ENCODE measurements at places on chromosomes 4 and X.

DNA sequence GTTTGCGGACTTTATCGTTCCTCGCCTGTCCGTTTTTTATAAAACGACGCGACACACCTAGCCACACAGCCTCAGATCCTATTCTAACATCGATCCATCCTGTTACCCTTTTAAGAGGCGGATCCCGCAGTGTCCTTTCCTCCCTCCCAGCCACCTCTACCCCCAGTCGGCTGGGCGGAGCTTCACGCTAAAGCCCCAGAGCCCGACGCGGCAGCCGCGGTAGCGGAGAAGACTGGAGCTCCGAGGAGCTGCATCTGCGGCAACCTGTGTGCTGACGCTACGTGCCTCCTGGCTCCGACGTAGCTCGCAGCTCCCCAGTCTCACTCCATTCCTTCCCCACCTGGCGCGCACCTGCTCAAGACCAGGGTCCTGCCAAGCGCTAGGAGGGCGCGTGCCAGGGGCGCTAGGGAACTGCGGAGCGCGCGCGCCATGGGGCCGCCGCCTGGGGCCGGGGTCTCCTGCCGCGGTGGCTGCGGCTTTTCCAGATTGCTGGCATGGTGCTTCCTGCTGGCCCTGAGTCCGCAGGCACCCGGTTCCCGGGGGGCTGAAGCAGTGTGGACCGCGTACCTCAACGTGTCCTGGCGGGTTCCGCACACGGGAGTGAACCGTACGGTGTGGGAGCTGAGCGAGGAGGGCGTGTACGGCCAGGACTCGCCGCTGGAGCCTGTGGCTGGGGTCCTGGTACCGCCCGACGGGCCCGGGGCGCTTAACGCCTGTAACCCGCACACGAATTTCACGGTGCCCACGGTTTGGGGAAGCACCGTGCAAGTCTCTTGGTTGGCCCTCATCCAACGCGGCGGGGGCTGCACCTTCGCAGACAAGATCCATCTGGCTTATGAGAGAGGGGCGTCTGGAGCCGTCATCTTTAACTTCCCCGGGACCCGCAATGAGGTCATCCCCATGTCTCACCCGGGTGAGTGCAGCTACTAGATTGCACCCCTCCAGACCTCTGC, at the start of gene RNF128:
Gene RNF128 (plus strand): TSS at position 217 of the 953 bp plus-strand sequence. CDS start 213 bp downstream, at position 430.
- DNase-seq = peak; percentile 69

- peak; percentile 55 for DNase-seq
These were observed 33.7 kb upstream of the STX18 start for GRCh38 chr4:4575284-4576211.

- no peak for DNase-seq
These were observed 59.4 kb upstream of the SORCS2 start for GRCh38 chr4:7132730-7133582.

DNA sequence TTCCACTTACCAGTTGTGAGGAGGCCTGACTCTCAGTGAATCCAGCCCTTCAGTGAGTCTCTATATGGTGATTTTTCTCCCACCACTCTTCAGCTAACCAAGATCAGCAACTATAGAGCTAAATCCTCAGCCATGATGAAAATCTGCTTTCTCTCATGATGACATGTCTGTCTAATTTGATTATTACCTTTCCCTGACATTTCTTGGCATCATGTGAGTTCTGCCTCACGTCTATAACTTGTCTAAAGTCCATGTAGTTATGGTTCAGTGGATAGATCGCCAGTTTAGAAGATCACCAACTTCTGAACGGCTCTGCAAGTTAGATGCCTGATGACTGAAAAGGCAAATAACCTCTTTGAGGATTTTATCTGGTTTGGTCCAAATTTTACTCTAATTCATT, 14.9 kb upstream of the DCAF8L1 start:
- DNase-seq = no peak

GRCh38 chr4:122890147-122890795, 32.1 kb downstream of the NUDT6 start:
- no peak for DNase-seq

DNA sequence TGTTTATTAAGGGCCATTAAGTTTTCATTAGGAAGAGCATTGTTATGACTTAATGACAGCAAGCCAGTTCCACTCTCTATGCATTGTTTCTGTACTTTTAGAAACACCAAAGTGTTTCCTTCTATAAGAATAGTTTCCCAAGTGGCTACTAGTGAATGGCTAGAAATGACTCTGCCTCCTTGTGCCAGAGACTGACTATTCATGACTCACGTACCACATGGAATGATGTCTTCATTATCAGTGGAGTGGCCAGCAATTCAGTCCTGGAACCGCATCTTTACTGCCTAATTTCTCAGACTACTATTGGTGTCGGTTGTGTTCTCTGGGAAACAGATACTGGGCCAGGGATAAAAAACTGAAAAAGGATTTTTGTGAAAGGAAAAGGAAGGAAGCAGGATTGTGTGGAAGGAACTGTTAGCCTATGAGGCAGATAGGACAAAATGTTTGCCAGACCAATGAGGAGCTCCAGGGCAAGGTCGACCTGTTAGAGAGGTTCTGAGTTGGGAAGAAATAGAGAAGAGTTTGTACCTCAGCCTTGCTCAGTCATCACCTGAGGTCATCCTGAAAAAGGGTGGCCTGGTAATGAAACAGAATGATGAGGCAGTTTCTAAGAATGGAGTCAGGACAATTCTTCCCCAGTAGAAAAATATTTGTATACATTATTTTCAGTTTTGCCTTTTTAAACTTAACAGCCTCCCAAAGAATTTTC, 218.6 kb downstream of the SPCS3 start:
- DNase-seq = peak; percentile 61

- DNase-seq = no peak
These were observed 89.8 kb downstream of the UCHL1 start for GRCh38 chr4:41346306-41347061.

DNA sequence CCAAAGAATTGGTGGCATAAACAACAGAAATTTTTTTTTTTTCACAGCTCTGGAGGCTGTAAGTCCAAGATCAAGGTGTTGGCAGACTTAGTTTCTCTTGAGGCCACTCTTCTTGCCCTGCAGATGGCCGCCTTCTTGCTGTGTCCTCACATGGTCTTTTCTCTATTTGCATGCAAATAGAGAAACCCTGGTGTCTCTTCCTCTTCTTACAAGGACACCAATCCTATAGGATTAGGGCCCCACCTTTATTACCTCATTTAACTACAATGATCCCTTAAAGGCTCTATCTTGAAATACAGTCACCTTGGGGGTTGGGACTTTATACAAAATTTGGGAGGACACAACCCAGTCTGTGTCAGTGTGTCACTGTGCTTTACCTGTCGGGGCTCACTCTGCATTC, 175.4 kb upstream of the PGRMC2 start:
- DNase-seq = no peak

DNA sequence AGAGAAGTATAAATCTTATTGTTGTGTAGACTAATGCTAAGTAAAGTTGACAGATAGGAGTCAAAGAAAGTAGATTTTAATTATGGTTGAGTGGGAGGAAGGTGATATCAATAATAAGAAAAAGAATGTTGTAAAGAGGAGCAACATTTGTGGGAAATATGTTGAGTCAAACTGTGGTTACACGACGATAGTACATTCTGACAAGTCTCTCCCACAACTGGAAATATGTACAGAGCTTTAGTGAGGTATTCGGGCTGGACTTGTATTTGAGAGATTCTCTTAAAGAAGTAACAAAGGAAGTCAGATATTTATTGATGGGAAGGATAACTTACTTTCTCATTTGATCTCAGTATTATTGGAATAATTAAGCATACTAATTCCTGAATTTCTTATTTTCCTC, 525.3 kb upstream of the MAGEB2 start:
- DNase-seq = no peak

GRCh38 chr4:81164623-81165416, 50.2 kb downstream of the PRKG2 start:
- peak; percentile 43 for DNase-seq

DNA sequence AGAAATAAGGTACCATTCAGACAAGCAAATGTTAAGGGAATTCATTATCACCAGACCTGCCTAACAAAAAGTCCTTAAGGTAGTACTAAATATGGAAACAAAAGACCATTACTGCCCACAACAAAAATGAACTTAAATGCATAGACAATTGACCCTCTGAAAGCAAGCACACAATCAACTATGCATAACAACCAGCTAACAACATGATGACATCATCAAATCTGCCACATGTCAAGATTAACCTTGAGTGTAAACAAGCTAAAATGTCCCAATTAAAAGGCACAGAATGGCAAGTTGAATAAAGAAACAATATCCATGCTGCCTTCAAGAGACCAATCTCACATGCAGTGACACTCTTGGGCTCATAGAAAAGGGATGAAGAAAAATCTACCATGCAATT, 160.7 kb upstream of the CPXCR1 start:
- no peak for DNase-seq

DNA sequence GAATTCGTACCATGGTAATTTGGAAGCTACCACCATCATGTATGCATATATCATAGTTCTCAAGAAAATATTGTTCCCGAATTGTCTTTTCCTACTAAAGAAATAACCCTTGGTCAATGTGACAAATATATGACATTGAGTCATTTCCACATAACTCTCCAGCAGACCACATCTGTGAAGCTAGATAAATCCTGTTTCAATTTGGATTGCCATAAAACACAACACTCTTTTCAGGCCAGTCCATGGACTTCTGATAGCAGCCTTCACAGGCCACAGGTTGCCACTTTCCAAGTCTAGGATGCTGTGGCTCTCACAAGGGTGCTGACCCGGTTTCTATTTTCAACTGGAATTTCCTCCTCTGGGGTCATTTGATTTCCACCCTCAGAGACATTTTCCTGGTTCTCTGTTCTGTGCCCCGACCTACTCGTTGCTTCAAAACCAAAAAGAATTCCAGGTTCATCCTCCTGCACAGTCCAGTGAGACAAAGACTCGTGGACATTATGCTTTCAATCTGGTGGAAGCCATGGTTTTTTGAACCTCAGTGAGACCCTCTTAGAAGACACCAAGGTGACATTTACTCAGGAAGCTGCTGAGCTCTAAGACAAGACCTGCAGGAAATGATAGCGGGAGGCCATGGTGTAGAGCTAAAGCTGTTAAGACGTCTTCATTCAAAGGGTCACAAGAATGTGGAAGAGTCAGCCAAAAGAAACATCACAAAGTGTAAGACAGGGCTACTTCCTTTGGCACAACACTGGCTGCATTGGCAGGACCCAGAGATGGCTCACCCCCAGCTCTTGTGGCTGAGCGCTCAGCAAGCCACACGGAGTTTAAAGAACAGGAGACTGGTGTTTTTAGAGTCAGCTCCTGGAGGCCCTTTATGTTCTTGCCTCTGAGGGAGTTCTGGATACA, 119.8 kb downstream of the AMELX start:
- no peak for DNase-seq

- no peak for DNase-seq
These were observed 207.3 kb downstream of the HS6ST2 start for GRCh38 chrX:132751063-132751690.

DNA sequence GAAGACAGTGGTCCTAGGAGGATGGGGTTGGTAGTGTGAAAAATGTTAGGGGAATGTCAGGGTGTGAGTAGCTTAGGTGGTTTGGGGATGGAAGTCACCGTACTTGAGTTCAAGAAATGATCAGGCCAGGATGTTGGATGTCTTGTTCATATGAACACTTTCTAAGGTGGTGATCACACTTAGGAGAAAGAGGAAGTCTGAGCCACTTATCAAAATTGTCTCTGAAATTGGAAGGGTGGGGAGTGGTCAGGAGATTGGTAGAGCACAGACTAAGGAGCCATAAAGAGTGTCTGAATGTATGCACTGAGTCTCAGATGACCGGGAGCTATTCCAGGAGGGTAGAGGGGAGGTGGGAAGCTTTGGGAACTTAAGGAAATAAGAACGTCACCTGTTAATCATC, 17.3 kb downstream of the CMC4 start:
- DNase-seq = no peak

GRCh38 chr4:71360844-71361243, 22.0 kb downstream of the SLC4A4 start:
- no peak for DNase-seq

- DNase-seq = no peak
These were observed 24.1 kb downstream of the AGTR2 start for GRCh38 chrX:116194649-116195048.

GRCh38 chr4:148618856-148619255, 176.6 kb upstream of the NR3C2 start:
- DNase-seq = no peak

DNA sequence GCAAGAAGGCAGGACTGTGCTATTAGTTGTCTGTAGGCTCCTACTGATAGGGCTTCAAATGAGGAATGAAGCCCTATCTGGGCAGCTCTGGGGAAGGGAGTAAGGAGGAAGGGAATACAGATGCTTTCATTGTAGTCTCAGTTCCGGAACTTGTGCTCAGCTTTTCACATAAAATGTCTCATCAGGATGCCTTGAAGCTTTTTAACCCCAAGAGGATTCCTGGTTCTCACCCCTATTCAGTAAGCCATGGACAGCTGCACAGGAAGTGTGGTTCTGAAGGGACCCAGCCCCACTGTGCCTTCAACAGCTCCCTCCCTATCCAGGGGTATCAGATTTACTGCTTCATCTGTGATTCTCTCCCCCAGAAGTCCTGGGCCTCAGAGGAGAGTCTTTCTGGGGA, 5.0 kb downstream of the ARMCX5 start:
- DNase-seq = no peak

DNA sequence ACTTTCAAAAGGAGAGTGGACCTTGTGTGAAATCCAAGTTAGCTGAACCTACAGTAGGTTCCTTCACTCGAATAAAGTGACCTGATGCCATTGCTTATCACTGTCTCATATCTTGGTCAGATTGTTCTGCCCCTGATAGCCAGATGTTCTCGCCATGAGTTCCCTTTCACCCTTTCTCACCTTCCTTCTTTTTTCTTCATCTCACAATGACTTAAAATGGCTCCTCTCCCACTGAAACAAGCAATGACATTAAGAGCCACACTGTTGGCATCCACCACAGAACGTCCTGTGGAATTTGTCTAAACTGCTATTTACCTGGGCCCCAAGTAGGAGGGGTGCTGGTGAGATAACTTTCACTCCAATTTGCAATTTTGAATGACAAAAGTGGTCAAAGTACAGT, 227.6 kb upstream of the PPP1R2C start:
- DNase-seq = no peak

- no peak for DNase-seq
These were observed 914 bp downstream of the MYOZ2 start for GRCh38 chr4:119136546-119136945.

DNA sequence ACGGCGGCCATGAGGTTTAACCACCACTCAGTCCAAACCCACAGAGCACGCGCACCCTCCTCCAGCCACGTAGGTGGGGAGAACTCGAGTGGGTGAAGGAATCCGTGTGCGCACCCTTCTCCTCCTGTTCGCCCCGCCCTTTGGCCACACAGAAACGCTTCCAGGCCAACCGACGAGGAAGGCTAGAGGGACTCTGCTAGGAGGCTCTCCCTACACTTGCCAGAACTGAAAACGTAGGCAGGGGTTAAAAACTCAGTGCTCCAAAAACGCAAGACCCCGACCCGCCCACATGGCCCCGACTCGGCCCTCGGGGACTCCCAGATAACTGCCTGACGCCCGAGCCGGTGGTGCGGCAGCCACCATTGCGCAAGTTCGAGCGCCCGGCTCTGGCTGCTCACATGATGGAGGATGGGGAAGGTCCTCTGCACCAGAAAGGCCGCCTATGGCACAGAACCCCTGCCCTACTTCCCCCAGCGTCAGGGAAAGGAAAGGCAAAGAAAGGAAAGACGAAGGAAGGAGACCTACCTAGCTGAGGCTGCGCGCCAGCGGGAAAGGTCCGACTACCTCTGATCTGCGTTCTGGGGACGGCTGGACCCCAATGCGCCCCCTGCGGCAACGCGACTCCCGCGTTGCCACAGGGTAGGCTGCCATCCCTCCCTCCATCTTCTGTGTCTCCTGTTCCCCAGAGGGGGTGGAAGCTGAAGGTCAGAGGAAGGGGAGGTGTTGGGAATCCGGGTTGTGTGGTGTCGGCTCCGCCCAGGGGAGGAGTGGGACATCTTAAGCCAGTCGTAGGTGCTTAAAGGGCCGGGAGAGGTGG, 201.9 kb upstream of the AGTR2 start:
- peak; percentile 63 for DNase-seq
